ENCODE measurements at places on chromosomes 12 and 14.

GRCh38 chr12:22631863-22632463, 7.0 kb downstream of the ETNK1 start:
- DNase-seq = peak; percentile 11

DNA sequence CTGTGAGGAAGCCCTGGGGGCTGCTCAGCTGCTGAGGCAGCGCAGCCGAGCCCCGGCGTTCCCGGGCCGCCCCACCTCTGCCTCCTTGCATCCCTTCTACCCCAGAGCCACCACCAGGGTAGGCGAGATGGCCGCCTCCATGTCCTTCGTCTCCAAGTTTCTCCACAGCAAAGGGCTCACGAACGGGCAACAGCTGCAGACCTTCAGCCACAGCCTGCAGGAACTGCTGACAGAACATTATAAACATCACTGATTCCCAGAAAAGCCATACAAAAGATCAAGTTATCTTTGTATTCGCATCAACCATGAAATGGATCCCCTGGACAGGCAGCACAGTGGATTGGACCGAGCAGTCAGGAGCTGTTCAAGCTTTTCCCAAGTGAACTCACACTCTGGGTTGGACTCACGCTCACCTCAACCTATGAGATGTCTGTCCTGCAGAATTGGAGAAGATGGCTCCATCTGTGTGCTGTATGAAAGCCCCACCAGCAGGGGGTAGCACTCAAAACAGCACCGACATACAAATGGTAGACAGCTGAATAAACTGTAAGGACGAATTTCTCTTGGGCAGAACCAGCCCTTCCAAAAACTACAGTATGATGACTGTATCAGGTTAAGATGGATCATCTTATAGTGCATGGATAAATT, 19.4 kb upstream of the A2M start:
- DNase-seq = no peak

- no peak for DNase-seq
These were observed 82.0 kb upstream of the PTHLH start for GRCh38 chr12:28054583-28054982.

DNA sequence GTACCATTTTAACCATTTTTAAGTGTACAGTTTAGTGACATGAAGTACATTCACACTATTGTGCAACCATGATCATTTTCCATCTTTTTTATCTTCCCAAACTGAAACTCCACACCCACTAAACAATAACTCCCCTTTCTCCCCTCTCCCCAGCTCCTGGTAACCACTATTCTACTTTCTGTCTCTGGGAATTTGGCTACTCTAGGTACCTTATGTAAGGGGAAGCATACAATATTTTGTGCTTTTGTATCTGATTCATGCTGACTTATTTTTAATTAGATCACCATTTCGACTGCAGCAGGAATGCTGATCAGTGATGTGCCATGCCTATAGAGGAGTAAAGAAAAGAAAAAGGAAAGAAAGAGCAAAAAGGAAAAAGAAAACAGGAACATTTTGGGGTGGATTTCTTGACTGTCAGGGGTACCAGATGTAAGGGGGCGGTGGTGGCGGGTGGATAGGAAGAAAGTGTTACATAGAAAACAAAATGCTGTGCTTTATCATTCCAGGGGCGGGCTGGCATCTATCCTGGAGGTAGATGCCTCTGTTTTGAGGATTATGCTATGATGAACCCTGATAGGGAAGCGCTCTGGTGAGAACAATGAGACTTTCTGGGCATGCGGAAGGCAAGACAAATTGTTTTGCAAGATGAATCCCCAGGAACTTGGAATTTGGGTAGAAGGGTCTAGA, 45.2 kb upstream of the CTDSP2 start:
- no peak for DNase-seq

- DNase-seq = no peak
These were observed 3.7 kb downstream of the CFAP54 start for GRCh38 chr12:96493106-96493505.

DNA sequence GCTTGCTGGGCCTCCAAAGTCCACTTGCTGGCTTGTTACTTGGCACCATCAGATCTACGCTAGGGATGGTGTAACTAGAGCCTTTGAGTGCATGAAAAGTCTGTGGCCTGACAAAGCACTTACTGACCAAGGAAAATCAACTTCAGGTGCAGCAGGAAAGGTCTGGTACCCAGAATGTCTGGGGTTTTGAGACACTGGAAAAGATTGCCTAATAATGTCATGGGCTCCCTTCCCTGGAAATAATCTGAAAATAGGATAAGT, 106.7 kb downstream of the ZFP36L1 start:
- no peak for DNase-seq

GRCh38 chr12:82097438-82097837, 260.7 kb downstream of the CCDC59 start:
- no peak for DNase-seq

DNA sequence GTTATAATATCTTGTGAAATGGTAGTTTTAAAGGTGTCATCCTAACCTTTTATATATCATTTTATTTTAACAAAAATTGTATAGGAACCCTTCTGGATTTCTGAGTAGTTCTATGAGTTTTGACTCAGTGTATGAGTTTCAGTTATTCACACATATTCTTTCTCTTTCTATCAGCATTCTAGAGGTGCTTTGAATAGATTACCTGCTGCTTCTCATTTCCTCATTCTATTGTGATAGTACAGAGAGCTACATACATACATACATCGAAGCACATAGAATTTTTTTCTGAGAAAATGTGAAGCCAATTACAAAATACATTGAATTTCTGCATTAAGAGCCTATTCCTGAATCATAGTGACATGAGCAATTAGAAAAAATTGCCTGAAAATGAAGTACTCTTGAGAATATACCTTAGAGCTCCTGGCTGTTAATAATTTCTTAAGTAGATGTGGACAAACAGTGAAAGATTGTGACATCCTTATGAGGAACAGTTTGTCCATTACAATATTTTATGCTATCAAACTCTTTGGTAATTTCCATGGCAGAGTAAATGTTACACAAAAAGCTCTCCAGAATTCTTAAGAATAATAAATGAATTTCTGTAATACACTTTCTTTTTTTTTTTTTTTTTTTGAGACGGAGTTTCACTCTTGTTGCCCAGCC, 556.6 kb downstream of the TRHDE start:
- DNase-seq = no peak

GRCh38 chr14:93956514-93957332, 19.6 kb downstream of the ASB2 start:
- no peak for DNase-seq

GRCh38 chr12:1503281-1503711, 91.1 kb downstream of the FBXL14 start:
- DNase-seq = no peak

DNA sequence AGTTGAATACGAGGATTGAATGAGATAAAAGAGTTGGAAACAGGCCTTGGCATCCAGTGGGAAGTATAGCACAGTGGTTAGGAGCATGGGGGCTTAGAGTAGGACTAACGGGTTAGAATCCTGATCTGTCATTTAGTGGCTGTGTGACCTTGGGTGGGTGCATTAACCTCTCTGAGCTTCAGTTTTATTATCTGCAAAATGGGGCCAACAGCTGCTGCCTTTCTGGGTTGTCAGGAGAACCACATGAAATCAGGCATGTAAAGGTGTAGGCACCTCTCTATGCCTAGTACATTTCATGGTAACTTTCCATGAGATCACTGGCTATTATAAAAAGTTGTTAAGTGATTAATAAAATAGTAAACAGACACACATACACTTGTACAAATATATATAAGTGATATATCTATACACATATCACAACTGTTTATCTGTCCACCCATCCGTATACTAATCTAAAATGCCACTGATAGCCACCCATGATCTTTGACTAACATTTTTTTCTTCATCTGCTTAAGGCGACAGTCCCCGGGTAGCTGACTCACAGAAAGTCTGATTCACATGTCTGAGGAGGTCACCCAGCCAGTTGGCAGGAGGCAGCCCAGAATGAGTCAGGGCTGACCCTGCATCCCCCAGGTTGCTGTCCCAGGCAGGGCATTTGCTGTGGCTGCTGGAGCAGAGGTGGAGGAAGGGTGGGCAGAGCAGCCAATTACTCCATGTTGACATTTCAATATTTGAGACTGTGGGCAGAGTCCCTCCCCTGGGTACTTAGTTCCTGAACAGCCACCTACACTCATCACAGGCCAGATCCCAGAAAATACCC, 125.6 kb upstream of the NOS1 start:
- DNase-seq = no peak

DNA sequence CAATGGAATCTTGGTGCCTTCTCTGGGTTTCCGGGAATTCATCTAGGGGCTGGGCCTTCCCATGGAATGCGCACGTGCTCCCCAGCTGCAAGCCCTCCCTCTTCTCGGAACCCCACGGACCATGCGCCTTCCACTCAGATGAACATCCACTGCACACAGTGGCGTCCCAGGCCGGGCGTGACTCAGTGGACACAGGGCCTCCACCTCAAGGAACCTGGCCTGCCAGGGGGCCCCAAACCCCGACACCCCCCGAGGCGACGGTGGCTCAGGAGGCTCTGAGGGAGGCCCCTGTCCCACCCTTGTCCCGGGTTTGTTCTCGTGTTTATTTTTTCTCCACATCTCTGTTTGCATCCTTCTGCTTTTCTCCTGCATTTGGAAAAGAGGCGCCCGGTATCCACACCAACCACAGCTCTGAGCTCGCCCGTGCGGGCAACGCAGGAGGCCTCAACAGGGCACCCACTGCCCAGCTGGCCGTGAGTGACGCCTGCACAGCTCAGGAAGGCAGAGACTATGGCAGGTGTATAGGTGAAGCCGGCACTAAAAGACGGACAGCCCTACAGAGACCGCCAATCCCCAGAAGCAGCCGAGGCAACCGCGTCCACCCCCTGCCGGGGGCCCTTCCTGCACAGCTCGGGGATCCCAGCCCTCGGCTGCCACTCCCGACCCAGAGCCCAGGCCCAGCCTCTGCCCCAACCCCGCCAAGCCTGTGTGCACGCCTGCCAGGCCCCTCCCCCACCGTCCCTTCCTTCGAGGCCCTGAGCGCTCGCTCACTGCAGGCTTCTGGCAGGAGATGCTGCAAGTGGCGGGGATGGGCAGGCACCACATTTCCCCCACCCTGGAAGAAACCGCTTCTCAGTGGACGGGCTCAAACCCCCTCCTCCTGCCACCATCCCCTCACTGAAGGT, 23.8 kb upstream of the GALNT9 start:
- DNase-seq = no peak

GRCh38 chr14:52661314-52661713, 34.0 kb downstream of the ERO1A start:
- DNase-seq = no peak

GRCh38 chr14:106459971-106460730, 933.8 kb downstream of the TMEM121 start:
- DNase-seq = no peak

GRCh38 chr12:97464385-97465321, 2.0 kb downstream of the RMST start:
- DNase-seq = peak; percentile 74

GRCh38 chr14:52350445-52350844, 36.3 kb downstream of the PTGER2 start:
- DNase-seq = no peak

DNA sequence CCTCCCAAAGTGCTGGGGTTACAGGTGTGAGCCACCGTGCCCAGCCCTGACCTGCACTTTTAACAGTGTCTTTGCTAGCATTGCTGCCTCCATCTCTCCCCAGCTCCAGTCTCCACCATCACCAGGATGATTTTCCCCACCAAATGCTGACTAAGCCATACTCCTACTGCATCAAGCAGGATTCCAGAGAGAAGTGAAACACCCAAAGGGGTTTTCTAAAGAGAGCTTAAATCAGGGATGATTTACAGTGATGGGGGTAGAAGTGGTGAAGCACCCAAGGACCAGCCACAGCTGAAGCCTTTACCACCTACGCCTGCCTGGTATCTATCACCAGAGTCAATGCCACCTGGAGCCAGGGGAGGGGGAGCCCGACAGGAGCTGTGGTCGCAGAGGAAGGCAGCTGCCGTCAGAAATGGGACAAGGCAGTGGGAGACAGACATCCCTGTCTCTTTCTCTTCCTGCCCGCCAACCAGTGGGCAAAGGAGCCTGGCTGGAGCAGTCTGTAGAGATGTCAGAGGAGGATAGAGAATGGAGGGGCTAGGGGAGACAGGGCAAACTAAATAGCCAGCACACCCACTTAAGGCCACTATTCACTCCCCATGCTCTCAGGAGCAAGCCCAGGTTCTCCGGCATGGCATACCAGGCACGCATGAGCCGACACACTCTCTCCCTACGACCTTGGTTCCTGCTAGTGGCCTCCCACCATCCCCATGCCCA, 22.4 kb upstream of the CD9 start:
- DNase-seq = no peak

DNA sequence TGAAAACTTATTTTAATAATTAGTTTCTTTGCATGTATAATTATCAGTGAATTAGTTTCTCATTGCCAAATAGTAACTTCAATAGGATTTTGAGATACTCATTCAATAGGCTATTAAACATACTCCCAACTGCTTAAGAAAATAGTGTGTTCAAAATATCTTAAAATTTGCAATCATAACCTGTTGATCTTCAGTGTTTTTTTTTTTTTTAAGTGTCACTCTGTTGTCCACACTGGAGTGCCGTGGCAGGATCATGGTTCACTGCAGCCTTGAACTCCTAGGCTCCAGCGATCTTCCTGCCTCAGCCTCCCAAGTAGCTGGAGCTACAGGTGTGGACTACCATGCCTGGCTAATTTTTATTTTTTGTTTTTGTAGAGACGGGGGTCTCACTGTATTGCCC, 1.5 kb upstream of the YARS2 start:
- no peak for DNase-seq

DNA sequence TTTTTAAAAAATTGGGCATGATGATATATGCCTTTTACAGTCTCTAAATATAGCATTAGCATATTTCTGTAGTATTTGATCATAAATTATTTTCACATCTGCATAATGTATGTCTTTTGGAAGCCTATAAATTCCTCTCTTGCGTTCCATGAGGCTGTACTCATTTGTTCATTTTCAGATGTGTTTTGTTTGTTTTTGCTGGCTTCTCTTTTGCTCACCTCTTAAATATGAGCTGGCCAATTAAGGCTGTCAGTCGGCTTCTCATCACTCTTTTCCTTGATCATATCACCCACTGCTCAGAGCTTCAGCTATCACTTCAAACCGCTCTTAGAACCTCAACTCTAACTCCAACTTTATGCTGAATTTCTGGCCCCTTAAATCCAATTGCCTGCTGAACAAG, 6.6 kb downstream of the TMEM263 start:
- no peak for DNase-seq

DNA sequence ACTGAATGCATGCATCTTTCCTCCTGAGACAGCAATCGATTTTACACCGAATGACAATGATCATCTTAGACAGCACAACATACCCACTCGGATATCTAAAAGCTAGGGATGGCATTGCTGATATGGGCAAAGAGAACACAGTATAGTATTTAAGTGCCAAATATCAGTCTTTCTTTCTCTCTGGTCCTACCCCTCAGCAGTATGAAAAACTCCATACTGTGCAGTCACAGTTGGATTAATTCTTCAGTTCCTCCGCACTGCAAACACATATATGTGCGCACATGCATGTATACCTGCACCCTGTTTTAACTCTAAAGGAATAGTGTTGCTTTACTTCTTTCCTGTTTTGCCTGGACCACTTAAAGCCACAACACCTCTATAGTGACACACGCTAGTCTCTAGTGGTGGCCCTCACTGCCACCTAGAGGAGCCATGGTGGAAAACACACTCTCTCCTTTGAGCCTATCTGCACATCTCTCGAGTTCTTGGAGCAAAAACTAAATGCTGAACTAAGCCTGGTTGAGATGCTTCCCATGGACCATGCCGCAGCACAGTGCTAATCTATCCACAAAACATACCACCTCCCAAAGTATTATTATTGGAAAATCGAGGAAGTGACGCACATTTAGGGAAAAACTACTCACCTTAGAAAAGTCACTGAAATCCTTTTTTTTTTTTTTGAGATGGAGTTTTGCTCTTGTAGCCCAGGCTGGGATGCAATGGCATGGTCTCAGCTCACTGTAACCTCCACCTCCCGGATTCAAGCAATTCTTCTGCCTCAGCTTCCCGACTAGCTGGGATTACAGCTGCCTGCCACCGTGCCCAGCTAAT, 11.9 kb downstream of the TMEM52B start:
- peak; percentile 36 for DNase-seq

Measured in spinal cord (tissue), 10 donors.